COLO829 (cell line): ENCODE measurements at places on chromosomes 7 and 10.

GRCh38 chr7:28312948-28313347, 99.4 kb upstream of the CREB5 start:
- DNase-seq = no peak

DNA sequence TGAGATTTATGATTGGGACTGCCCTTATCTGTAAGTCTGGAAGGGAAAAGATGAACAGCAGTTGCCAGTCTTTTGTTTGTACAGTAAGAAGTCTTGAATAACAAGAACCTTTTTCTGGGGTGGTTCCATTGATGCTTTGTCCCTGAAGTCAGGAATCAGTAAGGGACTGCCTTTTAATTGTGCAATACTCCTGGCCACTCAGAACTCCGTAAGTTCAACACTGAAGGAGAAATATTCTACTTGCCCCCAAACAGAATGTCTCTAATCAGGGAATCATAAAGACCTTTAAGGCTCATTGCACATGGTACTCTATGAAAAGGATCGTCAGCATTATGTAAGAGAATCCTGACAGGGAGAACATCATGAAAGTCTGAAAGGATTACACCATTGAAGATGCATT, 361.4 kb downstream of the EXOC4 start:
- DNase-seq = no peak

GRCh38 chr10:48469516-48470020, 135.3 kb downstream of the ARHGAP22 start:
- DNase-seq = no peak

GRCh38 chr10:67975871-67976270, 91.4 kb downstream of the SIRT1 start:
- DNase-seq = no peak

GRCh38 chr10:22246680-22247391, 29.0 kb upstream of the EBLN1 start:
- DNase-seq = peak; percentile 49
